Activated CD8-positive, alpha-beta T cell treated with anti-CD3 and anti-CD28 coated beads for 36 hours (primary cell): ENCODE measurements at places on chromosomes 7 and 10. TPM values are rescaled to one million over a fixed set of nuclear protein-coding genes. Genes with fewer than 3 reads are reported as not detected.

- DNase-seq, result no peak
Measured at GRCh38 chr10:131300508-131300907, 11.0 kb downstream of the TCERG1L start.

GRCh38 chr7:2048006-2048405 is 184.7 kb downstream of the MAD1L1 start:
- no peak for DNase-seq

Gene CCDC7
- total RNA-seq, result 10.4 TPM

GRCh38 chr10:18099415-18099814 is 40.8 kb upstream of the CACNB2 start:
- DNase-seq, result no peak

Gene ADRA2A
- not detected for total RNA-seq

Gene PLXNA4
- 0.18 TPM for total RNA-seq

DNA sequence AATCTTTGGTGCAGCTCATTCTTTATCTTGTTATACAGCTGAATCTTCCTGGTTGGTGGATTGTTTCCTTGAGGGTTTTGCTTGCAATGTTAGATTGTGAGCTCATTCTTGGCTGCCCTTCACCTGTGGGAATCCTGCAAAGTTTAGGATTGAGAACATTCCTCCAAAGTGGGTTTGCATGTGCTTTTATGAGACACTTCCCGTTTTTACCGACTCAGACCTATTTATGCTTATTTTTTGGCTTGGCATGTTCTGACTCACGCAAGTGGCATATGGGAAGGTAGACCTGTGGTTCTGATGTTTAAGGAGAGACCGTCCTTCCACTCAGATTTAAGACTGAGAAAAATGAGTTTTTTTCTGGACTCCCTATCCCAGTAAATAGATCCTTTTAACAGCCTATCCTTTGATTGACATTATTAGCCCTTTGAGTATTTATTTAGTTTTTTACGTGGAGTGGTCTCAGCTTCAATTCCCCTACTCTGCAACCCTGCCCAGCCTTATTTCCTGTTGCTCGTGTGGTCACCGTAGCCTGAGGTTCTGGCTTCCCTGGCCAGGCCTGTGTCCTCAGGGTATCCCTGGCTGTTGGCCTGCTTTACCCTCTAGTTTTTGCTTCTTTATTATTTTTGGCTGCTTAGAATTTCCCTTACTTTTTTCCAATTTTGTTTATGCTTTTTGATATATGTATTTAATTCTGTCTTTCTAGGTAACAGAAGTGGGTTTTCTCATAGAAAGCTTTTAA is 13.4 kb upstream of the PRF1 start:
- DNase-seq, result no peak

Gene LIPN
- total RNA-seq, result not detected

GRCh38 chr10:132708441-132708840 is 77.5 kb downstream of the NKX6-2 start:
- no peak for DNase-seq

DNA sequence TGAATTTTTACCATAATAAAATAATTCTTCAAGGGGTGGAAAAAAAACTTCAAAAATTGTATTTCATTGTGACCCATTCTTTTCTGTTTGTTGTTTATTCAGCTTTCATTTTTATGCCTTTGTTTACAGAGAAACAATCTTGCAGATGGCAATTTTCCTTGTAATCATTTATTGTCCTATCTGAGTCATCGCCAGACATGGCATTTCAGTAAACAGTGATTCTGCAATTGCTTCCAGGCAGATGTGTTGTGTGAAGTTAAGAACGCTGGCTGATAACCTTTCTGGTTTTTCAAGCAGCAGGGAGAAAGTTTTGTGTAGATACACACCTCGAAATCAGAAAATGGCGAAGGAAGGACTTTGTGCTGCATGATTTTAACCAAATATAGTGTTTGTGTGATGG is 80.7 kb upstream of the RPA3 start:
- DNase-seq, result no peak

- DNase-seq, result no peak
Measured at GRCh38 chr10:75502838-75503237, 71.4 kb downstream of the LRMDA start.

DNA sequence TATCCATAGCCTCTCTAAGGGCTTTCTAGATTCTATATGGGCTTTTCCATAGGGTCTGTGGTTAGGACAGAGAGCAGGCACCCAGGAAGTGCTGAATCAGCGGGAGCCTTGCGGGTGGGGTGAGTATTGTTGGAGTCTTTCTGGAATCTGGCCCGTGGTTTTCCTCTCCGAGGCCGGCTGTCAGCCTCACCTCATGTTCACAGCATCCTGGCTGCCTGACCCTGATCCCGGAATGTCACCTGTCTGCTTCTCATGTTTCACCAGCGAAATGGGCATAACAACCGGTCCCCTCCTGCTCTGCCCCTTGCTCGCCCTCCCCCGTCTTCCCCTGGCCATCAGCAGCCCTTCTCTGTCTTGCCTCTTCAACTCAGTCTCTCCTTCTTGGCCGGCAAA is 36.5 kb downstream of the DDIT4 start:
- no peak for DNase-seq

- DNase-seq, result peak; percentile 61
Measured at GRCh38 chr7:129615018-129615417, 3.5 kb downstream of the NRF1 start.

GRCh38 chr10:43202224-43202656 is 64.0 kb downstream of the CSGALNACT2 start:
- peak; percentile 77 for DNase-seq

Gene SAP25
- total RNA-seq, result 9.9 TPM

Gene CAMK1D
- total RNA-seq, result 13.8 TPM

DNA sequence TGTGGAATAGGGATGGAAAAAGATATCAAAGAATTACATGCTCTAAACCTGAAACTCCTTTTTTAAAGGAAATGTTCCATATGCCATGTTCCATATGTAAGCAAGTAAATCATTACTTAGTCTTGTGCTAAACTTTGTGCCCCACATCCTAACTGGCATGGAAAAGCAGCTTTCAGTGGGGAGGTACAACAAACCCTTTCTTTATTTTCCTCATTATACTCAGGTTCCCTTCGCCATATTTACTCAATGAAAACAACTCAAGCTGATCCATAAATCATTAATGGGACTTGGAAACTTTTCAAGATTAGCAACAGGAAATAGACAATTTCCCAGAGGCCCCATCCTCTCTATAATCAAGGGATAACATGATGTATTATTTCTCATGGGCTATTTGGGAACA is 56.0 kb downstream of the GSAP start:
- DNase-seq, result no peak

DNA sequence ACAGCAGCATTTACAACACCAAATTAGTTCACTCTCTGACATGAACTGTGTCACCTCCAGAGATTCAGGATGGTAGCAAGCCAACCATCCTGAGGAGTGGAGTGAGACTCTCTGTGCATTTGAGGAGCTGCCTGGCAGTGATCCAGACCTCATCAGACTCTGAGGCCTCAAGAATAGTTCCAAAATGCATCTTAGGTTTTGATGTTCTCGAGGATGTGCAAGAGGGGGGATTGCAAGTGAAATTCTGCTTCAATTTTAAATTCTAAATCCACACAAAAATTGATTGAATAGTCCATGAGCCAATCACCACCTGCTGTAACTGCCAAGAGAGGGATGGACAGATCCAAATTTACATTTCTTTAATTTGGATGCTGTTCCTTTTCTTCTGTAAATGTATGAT is 49.7 kb downstream of the SLK start:
- no peak for DNase-seq

DNA sequence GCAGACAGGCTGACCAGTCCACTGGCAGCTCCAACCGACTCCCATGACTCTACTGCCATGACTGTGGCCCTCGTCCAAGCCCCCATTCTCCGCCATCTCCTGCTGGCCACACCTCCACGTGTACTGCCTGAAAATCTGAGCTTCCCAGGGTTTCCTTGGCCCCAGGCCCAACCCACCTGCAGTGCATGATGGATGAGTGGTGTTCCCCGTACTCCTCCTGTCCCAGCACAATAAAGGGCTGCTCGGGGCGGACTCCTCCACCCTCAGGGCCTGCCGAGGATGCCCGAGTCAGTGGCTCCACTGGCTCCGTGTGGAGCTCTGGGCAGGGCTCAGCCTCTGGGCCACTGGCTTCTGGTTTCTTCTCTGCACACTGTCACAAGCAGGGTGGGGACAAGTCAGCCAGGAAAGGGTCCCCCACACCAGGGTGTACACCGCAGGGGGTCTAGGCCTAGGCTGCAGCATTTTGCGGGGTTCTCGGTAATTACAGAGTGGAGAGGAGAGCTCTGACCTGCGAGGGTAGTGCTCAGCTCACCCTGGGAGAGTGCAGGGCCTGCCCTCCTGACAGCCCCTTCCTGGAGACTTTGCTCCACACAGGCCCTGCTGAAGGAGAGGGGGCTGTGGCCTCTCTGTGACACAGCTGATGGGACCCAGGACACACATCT is 15.2 kb downstream of the WDR91 start:
- no peak for DNase-seq

Gene CNTNAP2
- not detected for total RNA-seq

DNA sequence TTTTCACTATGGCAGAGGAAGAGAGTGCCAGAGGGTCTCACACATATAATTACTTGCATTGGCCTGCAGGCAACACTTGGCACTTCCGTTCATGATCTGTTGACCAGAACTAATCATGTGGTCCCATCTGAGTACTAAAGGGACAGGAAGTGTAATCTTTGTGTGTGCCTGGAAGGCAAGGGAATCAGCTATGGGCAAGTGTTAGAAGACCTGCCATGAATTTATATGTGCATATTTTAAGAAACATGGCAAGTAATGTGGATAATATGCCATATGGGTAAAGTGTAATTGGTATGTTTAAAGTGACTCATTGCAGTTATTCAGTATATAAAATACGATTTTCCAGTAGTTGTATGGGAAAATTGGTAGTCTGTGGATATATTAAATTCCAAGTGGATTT is 46.1 kb downstream of the CCSER2 start:
- no peak for DNase-seq

- DNase-seq, result peak; percentile 69
Measured at GRCh38 chr10:17617031-17617911, at the start of gene HACD1. HACD1 (minus strand) TSS chr10:17617374; CDS start chr10:17617339, 35 bp downstream.

GRCh38 chr7:140649556-140650205 is 9.1 kb upstream of the DENND2A start:
- no peak for DNase-seq

- DNase-seq, result peak; percentile 77
Measured at GRCh38 chr7:7157177-7157886, 25.0 kb upstream of the C1GALT1 start.

Gene TRPV5
- total RNA-seq, result not detected

GRCh38 chr7:5589819-5590595 is 166.4 kb upstream of the TNRC18 start:
- no peak for DNase-seq

Gene TES
- 65.7 TPM for total RNA-seq

Gene ITGB1
- 45.1 TPM for total RNA-seq

DNA sequence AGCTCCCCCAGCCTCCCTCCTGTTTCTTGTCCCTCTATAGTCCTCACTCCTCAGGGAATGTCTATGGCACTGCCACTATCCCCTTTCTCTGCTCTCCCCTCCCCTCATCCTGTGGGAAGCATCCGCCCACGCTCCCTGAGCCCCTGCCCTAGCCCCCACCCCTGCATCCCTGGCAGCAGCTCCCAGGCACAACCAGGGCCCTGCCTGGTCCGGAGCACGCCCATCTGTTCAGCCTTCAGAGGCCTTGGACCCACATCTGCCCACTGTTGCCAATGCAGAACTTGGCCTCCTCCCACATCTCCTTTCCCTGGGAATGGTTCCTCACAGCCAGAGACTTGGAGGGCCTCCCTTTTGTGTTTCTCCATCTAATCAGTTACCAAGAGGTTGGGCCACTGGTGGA is 20.4 kb upstream of the TBRG4 start:
- DNase-seq, result no peak

- no peak for DNase-seq
Measured at GRCh38 chr10:9381733-9382532, 1327.4 kb downstream of the GATA3 start.
